Left lobe of liver (tissue), 2 donors: ENCODE measurements at places on chromosomes 13 and 19.

- peak; percentile 72 for DNase-seq
Measured at GRCh38 chr19:49149652-49150105, 5.5 kb downstream of the HRC start.

- DNase-seq, result no peak
Measured at GRCh38 chr13:100946588-100946987, 272.0 kb upstream of the TMTC4 start.

DNA sequence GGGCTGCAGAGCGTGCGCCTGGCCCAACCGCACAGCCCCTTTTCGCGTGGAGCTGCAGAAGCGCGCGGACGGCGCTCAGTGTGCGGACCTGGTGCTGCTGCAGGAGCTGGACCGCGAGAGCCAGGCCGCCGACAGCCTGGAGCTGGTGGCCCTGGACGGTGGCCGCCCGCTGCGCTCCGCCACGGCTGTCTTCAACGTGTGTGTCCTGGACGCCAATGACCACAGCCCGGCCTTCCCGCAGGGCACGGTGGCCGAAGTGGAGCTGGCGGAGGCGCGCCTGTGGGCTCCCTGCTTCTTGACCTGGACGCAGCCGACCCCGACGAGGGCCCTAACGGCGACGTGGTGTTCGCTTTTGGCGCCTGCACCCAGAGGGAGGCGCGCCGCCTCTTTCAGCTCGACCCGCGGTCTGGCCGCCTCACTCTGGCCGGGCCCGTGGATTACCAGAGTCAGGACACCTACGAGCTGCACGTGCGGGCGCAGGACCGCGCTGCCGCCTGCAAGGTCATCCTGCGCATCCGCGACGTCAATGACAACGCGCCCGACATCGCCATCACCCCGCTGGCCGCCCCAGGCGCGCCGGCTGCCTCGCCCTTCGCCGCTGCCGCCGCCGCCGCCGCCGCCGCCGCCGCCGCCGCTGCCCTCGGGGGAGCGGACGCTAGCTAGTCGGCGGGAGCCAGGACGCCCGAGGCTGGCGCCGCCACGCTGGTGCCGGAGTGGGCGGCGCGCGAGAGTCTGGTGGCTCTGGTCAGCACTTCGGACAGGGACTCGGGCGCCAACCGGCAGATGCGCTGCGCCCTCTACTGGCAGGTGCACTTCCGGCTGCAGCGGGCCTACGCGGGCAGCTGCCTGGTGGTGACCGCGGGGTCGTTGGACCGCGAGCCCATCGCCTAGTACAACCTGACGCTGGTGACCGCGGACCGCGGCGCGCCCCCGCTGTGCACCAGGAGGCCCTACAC, 172.2 kb downstream of the OLFM4 start:
- DNase-seq, result no peak

DNA sequence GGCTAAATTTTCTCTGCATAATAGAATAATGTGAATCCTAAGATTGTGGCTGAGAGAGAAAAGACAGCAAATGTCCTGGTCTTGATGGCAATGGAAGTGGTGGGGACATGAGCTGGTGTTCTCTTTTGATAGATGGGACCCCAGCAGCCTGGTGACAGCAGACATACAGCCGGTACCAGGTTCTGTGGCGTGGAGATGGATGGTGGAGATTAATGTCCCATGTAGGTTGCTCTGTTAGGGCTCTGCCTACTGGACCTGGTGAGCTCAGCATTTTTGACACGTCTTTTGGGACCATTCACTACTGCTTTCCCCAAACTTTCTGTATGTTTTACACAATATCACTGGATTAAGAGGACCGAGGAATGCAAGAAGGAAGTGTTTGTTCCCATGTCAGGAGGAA, 8.2 kb upstream of the SIGLEC14 start:
- DNase-seq, result no peak

DNA sequence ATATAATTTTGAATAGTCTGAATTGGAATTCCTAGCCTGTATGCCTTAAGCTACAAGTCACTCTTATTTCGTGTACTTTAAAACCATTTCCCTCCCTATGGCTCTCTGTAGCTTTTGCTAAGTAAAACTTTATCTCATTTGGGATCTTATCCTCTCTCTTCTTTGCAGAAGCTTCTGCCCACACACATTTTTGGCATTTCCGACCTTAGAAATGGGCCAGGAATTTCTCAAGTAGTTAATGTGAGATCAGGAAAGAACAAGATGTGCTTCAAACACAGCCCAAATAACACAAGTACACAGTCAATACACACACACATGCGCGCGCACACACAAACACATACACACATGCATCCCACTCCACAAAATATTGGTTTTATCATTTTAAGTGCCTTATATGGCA, 931.0 kb upstream of the MIR17HG start:
- DNase-seq, result no peak

DNA sequence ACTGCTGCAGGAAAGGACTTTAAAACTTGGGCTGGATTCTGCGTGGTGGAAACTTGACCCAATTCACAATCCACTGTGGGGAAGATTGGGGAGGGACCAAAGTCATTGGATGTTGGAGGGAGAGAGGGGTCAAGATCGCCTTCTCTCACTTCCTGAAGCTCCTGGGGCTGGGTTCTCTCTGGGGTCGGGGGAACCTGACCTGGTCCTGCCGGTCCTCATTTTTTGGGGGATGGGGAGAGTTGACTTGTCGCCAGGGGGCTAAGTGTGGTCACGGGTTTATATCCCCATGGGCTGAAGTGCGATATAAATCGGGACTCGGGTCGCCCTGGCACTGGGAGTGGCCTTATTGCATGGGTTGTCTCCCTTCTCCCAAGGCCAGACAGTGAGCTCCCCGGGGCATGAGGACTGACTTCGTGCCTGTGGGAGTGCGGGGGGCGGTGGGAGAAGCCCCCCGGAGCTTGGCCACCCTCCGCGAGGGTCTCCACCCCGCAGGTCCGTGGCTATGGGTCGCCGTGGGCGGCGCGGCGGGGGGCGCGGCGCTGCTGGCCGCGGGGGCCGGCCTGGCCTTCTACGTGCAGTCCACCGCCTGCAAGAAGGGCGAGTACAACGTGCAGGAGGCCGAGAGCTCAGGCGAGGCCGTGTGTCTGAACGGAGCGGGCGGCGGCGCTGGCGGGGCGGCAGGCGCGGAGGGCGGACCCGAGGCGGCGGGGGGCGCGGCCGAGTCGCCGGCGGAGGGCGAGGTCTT, 6.3 kb downstream of the ICAM5 start:
- no peak for DNase-seq

DNA sequence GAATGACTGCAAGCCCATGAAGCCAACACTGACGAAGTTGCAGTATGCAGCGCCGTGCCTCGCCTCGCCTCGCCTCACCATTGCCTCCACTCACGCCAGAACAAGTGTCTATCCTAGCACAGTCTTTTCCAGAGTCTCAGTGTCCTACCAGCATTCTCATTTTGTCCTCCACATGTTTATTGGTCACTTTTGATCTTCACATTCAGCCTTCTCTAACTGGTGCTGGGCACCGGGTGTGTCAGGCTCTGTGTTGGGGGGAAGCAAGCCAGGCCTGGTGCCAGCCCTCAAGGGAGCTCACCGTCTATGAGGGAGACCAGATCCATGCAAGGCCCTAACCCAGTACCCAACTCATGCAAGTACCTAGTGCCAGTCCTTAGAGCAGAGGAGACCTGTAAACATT, 69.7 kb upstream of the GPR183 start:
- no peak for DNase-seq

- DNase-seq, result no peak
Measured at GRCh38 chr13:96880419-96880818, 113.9 kb downstream of the OXGR1 start.
